Trophoblast cell (in vitro differentiated cells and primary cell): ENCODE measurements at places on chromosomes 2 and 18.

GRCh38 chr2:71861186-71862160 lies 286.2 kb downstream of the CYP26B1 start:
- H3K36me3 ChIP-seq: no peaks in the 10 kb centered on the region
- H3K27me3 ChIP-seq: no peaks in the 10 kb centered on the region
- H3K4me3 ChIP-seq: no peak overlapping the region
- H3K27ac ChIP-seq: no peak overlapping the region
- DNase-seq: no peak
- no peaks in the 10 kb centered on the region for H3K4me1 ChIP-seq

DNA sequence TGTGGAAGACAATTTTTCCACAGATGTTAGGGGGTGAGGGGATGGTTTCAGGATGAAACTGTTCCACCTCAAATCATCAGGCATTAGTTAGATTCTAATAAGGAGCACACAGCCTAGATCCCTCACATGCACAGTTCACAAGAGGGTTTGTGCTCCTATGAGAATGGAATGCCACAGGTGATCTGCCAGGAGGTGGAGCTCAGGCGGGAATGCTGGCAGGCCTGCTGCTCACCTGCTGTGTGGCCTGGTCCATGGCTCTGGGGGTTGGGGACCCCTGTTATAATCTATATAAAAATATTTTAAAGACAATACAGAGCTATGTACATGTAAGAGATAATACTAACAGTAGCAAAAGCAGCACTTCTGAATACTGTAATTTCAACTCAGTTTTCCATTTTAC lies 19.2 kb downstream of the CWC22 start:
- H3K4me3 ChIP-seq: no peak overlapping the region
- no peak for DNase-seq
- H3K4me1 ChIP-seq: no peaks in the 10 kb centered on the region
- H3K27ac ChIP-seq: no peak overlapping the region
- no peaks in the 10 kb centered on the region for H3K27me3 ChIP-seq

DNA sequence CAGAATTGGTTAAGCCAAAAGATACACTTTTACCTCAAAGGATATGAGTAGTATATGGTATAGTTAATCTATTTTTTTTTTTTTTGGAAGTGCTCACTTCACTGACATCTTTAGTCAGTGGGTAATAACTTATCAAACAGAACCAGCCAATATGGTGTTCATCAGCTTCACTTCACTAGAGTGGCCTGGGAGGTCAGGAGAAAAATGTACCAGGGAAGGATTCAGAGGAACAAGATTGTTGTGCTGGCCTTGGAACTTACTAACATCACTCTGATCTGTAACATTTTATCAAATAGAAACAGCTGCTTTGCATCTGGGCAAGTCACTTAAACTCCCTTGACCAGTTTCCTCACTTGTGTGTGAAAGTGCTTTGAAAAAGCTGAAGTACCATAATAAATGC lies 962.7 kb downstream of the BCL11A start:
- no peaks in the 10 kb centered on the region for H3K27me3 ChIP-seq
- H3K36me3 ChIP-seq: no peaks in the 10 kb centered on the region
- H3K27ac ChIP-seq: peak overlapping the region; percentile 65
- H3K4me1 ChIP-seq: peaks cover 8% of the 10 kb centered on the region
- no peak for DNase-seq
- no peak overlapping the region for H3K4me3 ChIP-seq

GRCh38 chr2:65112633-65113032 lies 17.3 kb downstream of the RAB1A start:
- H3K36me3 ChIP-seq: no peaks in the 10 kb centered on the region
- H3K4me1 ChIP-seq: no peaks in the 10 kb centered on the region
- H3K27ac ChIP-seq: no peak overlapping the region
- H3K27me3 ChIP-seq: no peaks in the 10 kb centered on the region
- H3K4me3 ChIP-seq: no peak overlapping the region

GRCh38 chr2:220767591-220768255 lies 804.4 kb downstream of the EPHA4 start:
- no peaks in the 10 kb centered on the region for H3K27me3 ChIP-seq
- DNase-seq: no peak
- H3K36me3 ChIP-seq: no peaks in the 10 kb centered on the region
- H3K27ac ChIP-seq: no peak overlapping the region
